NCI-H1092 treated with DMSO at 0.1 percent for 48 hours (cell line): ENCODE measurements at places on chromosomes 2 and 18.
A peak's percentile ranks its signal among the peaks of the same experiment; 100 is the strongest.

DNA sequence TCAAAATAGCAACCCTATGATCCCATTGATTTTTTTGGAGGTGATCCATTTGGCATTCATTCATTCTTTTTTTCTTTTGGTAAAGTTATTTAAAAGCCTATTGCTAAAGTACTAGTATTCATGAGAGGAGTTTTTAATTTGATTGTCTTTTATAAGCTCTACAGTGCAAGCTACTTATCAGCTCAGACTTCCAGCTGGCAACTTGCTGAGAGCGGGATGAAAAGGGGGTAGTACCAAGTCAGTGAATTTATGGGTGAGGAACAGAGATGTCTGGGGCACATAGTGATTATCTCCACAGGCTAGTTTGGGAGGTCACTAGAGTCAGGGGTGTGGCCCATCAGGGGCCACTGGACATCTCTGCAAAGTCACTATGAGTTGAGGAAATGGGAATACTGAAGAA is 202.4 kb downstream of the PIK3C3 start:
- no peak for DNase-seq

DNA sequence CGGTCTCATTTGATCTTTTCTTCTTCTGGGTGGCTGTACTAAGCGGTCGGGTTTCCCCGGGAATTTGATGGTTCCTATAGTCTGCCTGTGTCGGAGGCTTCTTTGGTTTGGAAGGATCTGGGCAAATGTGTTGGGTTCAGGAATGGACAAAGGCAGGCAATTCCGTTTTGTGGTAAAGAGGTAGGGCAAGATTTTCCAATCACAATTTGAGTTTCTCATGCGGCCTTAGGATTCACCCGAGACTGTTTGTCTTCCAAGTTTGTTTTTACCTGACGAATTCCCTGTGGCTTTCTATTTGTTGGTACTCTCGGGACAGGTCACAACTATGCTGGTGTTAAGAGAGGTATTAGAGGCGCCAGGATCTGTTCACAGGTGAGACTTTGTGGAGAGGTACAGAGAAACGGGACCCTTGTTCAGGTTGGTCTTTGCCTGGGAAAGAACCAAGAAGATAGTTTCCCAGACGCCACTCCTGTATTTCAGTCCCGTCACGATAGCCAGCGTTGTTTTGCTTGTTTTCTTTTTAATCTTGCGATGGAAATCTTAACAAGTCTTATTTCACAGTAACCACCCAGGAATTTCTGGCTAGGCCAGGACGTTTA is 3.0 kb downstream of the SP5 start:
- DNase-seq, result no peak

GRCh38 chr2:37355735-37356134 is 11.3 kb downstream of the QPCT start:
- DNase-seq, result no peak

- DNase-seq, result no peak
Observed at GRCh38 chr2:202721621-202722020, 86.9 kb downstream of the FAM117B start.

GRCh38 chr18:57959278-57959677 is 84.7 kb upstream of the NEDD4L start:
- DNase-seq, result peak; percentile 38

GRCh38 chr2:179235463-179236108 is 29.0 kb downstream of the SESTD1 start:
- no peak for DNase-seq

DNA sequence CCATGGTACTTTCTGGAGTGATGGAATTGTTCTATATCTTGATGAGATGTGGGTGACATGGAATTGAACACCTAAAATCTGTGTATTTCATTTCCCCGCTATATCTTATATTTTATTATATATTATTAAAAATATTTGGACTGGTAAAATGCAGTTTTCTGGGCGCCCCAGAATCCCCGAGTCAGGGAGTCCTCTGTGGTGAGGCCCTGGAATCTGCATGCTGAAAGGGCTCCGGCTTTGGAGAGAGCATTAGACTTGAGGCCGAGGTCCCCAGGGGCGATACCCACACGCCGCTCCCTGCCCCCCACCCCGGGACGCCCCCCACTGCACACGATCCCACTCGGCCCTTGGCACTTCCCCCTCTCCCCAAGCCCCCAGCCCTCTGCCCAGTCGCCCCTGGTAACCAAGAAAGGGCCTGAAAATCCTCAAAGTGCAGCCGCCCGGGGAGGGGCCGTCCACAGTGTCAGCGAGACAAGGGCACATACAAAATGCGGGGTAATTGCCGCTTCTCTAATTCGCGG is 126.0 kb downstream of the ZFP36L2 start:
- DNase-seq, result no peak

GRCh38 chr2:26979741-26980140 is 9.3 kb downstream of the MAPRE3 start:
- DNase-seq, result no peak

DNA sequence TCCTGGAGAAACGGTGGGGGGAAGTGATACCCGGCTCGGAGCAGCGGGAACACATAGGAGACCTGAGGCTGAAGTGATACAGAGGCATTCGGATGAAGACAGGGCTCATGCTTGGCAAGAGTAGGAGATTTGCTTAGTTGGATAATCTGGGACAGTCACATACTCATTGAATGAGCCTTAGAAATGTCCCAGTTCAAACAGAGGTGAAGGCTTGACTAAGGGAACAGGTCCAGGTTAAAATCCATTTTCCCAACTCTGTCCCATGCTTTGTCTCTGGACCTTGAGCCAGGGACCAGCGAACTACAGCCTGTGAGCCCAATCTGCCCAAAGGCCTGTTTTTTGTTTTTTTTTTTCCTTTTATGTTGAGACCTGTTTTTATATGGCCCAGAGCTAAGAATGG is 1.3 kb downstream of the UGT1A6 start:
- DNase-seq, result no peak

DNA sequence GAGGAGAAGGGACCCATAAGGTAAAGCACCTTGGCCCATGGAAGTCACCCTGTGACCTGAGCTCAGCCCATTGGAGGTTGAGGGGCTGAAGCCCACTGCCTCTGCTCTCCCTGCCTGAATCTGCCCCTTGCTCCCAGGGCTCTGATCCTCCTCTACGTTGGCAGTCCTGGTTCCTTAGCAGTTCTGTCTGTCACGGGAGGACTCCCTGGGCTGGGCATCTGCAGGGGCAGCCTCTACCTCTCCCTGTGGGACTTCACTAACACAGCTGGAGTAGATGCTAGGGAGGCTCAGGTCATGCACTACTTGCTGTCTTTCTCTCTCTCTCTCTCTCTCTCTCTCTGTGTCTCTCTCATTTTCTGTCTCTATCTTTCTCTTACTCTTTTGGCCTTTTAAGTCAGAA is 8.7 kb downstream of the GYPC start:
- DNase-seq, result no peak

DNA sequence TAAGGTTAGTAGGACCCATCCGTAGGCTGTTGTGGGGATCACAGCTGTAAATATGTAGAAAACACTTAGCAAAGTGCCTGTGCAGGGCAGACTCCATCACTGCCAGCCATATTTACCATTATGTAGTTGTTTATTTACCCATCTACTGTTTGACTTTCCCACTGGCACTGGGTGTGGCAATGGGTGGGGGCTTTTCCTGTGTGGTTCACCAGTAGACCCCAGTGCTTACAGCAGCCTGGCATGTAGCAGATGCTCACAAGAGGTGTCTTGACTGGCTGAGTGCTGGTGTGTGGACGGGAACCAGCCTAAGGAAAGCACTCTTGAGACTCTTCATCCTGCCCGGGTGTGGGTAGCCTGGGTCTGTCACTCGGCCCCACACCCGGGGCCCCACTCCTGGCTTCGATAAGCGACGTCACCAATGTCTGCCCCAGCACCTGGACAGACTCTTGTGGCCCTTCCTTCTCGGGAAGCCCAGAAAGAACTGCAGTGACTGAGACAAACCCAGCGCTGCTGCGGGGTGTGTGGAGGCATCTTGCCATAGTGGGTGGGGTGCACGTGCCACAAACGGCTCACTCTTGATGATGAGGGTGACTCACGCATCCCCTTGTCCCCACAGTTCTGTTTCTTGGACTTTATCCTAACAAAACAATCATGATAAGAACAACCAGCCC is 78.3 kb downstream of the HDAC4 start:
- no peak for DNase-seq

GRCh38 chr2:126657636-126658318 is 1.8 kb downstream of the GYPC start:
- DNase-seq, result no peak

GRCh38 chr2:213108308-213108707 is 43.1 kb downstream of the IKZF2 start:
- DNase-seq, result no peak

GRCh38 chr2:10159086-10159485 is 36.5 kb downstream of the RRM2 start:
- DNase-seq, result no peak

GRCh38 chr2:26579025-26579722 is 62.0 kb downstream of the CIB4 start:
- no peak for DNase-seq

GRCh38 chr2:207543272-207543671 is 13.5 kb downstream of the CREB1 start:
- DNase-seq, result no peak

GRCh38 chr2:17012297-17012696 is 346.7 kb upstream of the CYRIA start:
- no peak for DNase-seq

DNA sequence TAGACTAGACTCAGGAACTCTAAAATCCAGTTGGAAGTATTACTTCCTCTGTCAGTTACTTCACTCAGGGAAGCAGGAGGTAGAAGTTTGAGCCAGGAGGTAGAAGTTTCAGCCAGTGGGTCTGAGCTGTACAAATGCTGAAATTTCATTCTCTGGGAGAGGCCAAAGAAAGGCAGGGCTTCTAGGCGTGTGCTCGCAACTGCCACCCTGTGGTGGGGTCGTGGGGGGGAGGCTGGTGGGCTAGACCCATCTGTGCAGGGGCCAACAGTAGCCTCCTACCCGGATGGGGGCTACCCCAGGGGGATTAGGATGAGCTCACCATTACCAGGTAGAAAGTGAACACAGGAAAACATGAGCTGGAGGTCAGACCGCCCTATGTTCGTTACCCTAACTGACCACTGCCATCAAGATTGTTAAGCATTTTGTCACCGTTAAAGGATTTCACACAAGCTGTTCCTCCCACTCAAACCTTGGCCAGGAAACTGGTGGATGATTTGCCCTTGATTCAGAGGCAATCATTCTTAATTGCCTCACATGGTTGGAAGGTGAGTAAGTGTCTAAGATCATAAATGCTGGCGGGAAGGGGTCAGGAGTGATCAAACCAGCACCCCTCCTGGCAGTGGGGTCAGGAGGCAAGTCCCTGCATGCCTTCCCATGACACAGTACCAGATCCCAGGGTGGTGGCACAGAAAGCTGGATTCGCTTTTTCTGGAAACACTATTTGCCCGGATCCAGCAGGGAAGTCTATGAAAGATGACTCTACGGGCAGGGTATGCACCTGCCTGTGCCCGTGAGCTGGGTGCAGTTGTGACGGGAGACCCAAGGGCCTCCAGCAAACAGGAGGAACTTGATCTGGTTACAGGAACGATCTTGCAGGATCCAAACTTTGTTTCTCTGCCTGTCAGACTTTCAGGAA is 5.2 kb upstream of the FHL2 start:
- no peak for DNase-seq

DNA sequence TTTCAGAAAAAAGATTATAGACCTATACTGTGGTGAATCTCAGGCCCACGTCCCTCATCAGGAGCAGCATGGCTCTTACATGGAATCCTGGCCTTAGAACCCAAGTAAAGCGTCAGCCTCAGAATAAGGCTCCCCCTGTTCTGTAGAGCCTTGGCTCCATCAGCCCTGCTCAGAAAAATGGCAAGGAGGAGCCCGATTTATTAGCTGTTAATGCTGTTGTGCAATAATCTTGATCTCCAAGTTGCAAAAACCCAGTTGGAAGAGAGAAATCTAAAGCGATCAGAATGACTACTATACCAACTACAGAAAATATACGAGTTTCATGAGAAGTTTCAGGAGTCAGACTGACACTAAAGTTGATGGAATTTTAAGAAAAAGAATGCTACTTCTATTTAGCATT is 35.6 kb upstream of the CTAGE1 start:
- no peak for DNase-seq

GRCh38 chr2:30437809-30438548 is 9.1 kb upstream of the LCLAT1 start:
- no peak for DNase-seq

GRCh38 chr2:240722376-240722775 is 30.7 kb downstream of the AQP12A start:
- DNase-seq, result no peak

- DNase-seq, result no peak
Observed at GRCh38 chr2:177989029-177989885, 83.3 kb downstream of the PDE11A start.

GRCh38 chr2:119062652-119063051 is 95.9 kb downstream of the C1QL2 start:
- no peak for DNase-seq

GRCh38 chr18:48328473-48329210 is 80.5 kb downstream of the ZBTB7C start:
- DNase-seq, result no peak

DNA sequence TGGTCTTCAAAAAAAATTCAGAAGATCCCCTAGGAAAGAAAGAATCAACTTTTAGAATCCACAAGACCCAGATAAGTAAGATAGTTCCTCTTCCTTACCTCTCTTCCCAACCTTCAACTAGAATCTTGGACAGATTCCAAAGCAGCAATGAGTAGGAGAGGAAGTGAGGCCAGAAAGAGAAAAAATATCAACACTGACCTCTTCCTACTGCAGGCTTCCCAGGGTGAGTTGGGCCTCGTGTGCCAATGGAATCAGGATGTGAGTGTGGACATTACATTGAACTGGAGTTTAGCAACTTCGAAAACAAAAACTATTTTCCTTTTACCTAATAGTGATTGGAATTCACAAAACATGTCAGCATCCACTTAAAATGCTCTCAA is 102.5 kb upstream of the PIEZO2 start:
- DNase-seq, result no peak

- no peak for DNase-seq
Observed at GRCh38 chr2:201733544-201733943, 35.1 kb upstream of the MPP4 start.

DNA sequence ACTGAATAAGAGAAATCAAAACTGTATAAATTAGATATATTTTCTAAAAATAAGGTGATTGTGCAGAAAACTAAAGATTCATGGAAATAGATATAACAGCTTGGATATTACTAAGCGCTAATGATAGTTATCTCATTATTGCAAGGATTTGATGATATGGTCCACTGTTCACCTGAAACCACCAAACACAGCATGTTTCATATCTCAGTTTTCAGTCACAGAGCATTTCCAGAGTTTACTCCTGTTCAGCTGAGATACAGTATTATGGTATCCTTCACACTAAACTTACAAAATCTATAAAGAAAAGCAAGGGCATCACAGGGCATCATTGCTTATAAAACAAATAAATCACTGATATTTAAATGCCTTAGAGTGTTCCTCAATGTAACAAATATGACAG is 591.6 kb downstream of the ERBB4 start:
- no peak for DNase-seq

GRCh38 chr2:158458617-158458920 is 1.8 kb downstream of the PKP4 start:
- DNase-seq, result no peak
